ENCODE measurements at places on chromosomes 1 and 21.

- DNase-seq = peak; percentile 51
These were observed 90.1 kb downstream of the OMA1 start for GRCh38 chr1:58456470-58456869.

- DNase-seq = no peak
These were observed 156.8 kb downstream of the GABPA start for GRCh38 chr21:25891596-25891995.

DNA sequence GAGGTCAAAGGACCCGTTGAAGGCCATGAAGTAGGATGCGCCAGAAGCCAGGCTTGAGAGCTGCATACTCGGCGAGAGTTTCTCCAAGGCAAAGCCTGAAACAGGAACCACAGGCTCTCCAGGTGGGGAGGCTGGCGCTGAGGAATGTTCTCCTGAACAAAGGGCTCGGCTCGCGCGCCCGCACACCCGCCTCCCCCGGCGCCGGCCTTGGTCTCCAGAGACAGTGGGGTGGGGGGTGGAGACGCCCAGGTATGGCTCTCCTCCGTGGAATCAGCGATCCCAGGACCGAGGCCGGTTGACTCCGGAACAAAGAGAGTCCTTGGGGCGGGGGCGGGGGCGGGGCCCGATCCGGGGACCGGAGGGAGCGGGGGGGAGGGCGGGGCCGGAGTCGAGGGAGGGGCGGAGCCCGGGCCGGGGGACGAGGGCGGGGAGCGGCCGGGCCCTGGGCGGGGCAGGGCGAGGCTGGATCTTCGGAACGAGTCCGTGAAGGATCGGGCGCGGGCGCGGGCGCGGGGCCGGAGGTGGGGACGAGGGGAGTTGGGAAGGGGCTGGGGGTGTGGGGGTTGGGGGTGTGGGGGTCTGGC lies 85.0 kb downstream of the NKAIN1 start:
- peak; percentile 67 for DNase-seq

GRCh38 chr1:225962440-225962975 lies 21.5 kb upstream of the LEFTY2 start:
- no peak for DNase-seq

GRCh38 chr1:78303620-78304019 lies 187.2 kb upstream of the PTGFR start:
- peak; percentile 99 for DNase-seq

DNA sequence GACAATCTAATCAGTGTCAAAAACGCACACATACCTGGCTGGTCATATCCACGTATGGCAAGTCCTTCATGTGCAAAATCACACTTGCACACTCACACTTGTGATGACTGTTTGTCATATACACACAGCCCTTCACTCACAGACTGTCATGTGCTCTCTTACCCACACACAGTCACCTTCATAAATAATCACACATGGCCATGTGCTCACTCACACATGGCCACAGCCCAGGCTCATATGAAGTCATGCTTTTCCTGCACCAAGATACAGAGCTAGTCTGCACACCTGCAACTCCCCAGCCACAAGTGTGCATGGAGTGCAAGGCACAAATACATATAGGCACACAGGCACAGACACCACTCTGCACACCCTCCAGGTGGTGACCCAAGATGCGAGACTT lies 45.4 kb upstream of the FOXO6 start:
- DNase-seq = no peak

DNA sequence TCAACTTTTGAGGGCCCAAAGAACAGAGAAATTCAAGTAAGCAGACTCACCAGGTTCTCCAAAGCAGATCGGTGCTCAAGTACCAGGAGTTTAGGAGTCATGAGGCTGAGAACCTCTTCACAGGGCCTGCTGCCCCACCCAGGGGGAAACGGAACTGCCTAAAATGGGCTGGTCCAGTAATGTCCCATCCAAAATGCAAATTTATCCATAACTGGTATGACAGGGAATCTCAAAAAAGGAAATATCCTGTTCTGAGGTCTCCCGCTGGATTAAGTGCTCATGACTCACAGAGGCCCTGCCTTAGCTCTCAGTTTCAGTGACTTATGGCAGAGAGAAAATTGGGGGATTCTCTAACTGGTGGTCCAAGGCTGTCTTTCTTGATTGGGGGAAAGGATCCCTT lies 9.3 kb downstream of the SPRR2G start:
- no peak for DNase-seq

DNA sequence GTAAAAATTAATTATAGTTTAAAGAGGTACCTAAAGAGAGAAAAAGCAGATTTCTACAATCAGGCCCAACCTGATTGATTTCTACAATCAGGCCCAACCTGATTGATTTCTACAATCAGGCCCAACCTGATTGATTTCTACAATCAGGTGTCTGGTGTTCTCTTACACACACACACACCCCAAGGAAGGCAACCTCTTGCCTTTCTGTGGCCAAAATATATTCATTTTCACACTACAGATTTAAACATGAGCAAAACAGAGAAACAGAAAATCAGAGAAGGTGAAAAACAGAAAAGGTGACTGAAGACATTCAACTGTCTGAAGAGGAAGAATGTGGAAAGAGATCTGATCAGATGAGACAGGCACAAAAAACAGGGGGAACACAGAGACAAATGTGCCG lies 104.5 kb downstream of the SMYD2 start:
- no peak for DNase-seq

- no peak for DNase-seq
These were observed 4.6 kb upstream of the CACYBP start for GRCh38 chr1:174995121-174995520.

GRCh38 chr1:162215902-162216301 lies 146.4 kb downstream of the NOS1AP start:
- no peak for DNase-seq

DNA sequence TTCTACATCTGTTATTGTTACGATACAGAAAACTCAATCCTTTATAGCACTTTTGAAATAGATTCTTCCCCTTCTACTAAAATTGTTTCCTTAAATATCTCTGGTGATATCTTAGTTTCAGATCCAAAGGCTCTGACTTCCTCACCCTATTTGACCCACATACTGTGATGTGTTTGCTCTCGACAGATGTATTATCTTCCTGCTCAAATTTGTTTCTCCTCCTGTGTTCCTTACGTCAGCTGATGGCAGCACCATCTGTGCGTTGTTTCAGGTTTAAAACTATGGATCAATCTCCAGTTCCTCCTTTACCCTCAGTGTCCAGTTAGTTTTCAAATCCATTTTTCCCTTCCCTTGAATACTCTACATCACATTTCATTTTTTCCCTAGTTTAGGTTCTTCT lies 274.4 kb downstream of the RYR2 start:
- DNase-seq = no peak
